ENCODE measurements at places on chromosomes 16 and 17.

- no peak for DNase-seq
These were observed 30.3 kb downstream of the MRTFB start for GRCh38 chr16:14101415-14101814.

DNA sequence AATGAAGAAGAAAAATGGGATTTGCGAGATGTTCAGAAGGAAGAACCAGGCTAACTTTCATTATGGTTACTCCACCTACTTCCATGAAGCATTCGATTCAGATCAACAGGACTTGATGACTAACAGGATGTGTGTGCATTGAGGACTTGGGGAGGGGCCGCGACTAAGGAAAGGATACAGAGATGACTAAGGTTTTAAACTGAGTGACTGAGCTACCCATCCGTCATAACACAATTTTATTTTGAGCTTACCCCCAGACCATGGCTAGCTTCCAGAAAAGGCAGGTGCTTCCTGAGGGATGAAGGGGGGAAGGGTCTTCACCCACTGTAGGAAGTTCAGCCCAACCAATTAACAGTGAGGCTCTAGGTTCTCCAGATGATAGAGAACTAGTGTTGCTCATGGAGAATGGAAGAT, 2.5 kb upstream of the CDYL2 start:
- DNase-seq, result no peak

- DNase-seq, result no peak
These were observed 4.0 kb downstream of the NUPR1 start for GRCh38 chr16:28534542-28535373.

DNA sequence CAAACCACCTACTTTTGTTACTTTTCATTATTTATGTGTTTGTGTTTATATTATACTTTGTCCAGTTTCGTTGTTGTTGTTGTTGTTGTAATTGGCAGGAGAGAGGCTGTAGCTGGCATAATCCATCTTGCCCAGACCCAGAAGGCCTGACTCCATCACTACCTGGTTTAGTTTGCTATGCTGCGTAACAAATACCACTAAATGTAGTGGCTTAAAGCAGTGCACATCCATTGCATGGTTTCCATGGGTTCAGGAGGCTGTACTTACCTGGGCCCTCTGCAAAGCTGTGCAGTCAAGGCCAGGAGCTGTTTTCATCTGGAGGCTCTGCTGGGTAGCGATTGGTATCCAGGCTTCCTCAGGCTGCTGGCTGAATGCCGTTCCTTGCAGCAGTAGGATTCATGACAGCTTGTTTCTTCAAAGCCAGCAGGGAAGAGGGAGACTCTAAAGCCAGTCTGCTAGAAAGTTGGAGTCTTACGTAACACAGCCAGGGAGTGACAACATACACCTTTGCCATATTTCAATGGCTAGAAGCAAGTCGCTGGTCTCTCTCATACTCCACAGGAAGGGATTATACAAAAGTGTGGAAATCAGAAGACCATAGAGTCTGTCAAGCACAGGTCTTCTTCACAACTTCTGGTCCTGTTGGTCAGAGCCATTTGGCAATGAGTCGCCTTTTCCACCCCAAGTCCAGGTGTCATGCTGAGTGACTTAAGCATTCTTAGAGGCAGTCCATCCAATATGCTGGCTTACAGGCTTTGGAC, 41.1 kb downstream of the TNRC6C start:
- no peak for DNase-seq

- no peak for DNase-seq
These were observed 3.9 kb downstream of the UMOD start for GRCh38 chr16:20348365-20349185.

DNA sequence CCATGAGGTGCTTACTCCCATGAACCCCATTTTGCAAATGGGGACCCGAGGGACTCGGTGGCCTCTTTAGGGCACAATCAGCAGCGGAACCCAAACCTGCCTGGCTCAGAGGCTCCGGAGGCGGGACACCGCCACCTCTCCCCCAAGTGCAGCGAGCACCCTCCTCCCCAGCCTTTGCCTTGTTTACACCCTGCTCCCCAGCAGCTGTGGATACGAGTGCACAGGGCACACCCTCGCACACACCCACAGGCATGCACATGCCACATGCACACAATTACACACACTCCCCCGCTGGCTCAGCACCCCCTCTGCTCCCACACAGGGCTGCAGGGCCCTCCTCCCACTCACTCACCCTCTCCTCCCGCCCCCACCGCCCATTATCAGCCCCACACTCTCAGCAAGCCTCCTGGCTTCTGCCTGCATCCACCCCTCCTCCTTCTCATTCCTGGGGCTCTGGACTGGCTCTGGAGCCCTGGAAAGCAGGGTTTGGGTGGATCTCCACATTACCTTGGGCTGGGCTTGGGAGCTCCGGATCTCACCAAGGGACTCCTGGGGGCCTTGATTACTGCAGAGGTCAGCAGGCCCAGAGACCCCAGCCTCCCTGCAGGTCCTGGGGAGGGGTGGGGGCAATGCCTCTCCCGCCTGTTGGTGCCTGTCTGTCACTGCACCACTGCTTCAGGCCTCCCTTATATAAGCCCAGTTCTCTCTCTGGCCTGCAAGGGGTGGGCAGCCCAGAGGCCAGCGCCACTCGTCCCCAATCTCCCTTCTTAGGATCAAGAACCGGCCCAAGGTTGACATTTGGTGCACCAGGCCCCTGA, 6.4 kb downstream of the PDK2 start:
- no peak for DNase-seq

- DNase-seq, result no peak
These were observed 9.4 kb downstream of the METTL9 start for GRCh38 chr16:21608639-21609328.

DNA sequence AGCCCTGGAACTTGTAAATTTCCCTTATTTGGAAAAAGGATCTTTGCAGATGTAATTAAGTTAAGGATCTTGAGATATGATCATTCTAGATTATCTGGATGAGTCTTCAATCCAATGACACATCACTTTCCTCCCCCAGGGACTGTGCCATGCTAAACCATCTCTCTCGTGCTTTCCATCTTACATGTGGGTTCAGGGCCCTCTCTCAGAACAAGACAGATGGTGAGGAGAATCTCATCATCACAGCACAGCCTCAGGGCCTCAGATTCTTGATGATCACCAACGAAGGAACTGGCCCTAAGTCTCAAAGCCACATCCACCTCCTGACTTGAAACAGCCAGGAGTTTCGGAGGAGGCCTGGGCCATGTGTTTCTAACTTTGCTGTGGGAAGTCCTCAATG, 78.7 kb downstream of the LITAF start:
- no peak for DNase-seq

DNA sequence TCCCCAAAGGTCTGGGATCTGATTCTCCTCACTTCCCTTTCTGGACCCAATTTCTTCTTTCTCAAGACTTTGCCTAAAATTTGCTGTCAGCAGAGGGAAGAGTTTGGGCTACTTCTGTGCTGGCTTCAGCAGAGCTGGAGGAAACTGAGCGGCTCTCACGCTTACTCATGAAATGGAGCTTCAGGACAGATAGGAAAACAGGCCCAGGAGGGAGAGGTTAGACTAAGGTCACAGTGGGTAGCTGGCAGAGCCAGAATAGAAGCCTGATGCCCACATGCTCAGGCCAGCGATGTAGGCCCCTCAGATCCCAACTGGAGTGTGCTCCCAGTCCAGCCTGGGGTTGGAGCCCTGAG, 593 bp downstream of the SLC38A7 start:
- no peak for DNase-seq

DNA sequence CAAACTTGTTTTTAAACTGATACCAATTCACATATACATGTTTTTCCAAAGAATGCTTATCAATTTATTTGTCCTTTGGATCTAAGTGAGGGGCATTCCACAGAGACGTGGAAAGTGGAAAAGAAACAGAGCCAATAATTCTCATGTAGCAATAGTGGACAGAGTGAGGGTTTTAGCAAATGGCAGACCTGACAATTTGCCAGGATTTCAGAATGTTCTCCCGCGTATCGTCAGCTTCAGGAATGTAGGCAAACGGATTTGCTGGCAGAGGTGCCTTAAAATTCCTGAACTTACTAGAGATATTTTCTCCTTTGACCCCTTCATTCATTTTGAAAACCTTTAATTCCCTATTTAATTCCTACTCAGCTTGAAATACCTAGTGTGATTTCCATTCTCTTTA, 193.4 kb upstream of the CPHXL start:
- no peak for DNase-seq

GRCh38 chr17:18004345-18004744, 31.7 kb downstream of the DRC3 start:
- no peak for DNase-seq

- DNase-seq, result no peak
These were observed 307.5 kb upstream of the DYNLRB2 start for GRCh38 chr16:80233097-80233835.

DNA sequence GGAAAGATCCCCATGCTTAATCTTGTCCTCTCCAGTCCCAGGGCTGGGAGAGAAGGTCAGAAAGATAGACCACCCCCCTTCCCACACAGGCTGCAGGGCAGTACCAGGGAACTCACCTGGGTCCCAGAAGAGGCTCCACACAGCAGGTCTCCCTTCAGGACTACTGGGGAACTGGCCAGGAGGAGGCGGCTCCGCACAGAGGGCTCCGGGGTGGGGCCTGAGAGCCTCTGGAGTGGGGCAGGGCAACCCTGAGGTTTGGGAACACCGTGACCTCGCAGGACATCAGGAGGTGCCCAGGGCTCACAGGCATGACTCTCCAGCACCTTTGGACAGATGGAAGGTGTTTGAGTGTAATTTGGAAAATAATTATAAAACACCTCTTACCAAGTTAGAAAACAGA, 11.0 kb downstream of the ABCA3 start:
- DNase-seq, result no peak

DNA sequence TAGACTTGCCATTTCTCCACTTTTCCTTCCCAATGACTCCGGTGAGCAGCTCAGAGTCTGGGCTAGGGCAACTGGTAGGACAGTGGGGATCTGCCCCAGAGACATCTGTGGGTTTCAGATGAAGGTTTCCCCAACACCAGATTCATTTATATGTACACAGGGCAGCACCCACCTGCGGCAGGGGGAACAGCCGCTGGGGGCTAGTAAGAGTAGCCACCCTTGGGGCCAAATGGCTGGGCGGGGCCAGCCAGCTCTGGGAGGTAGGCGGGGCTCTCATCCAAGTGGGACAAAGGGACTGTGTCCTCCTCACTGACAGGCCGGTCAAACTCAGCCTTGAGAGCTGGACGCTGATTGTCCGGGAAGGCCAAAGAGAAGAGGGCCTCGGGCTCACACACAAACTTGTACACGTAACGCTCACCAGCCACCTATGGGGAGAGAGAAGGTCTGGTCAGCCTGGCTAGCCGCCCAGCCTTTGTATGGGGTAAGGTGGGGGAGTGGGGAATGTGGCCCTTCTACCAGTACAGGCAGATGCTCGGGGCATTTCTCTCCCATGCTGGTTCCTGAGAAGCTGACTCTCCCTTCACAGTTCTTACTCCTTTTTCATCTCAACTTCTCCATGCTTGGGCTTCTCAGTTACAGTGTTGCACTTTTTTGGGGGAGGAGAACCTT, 17.7 kb downstream of the ETV4 start:
- DNase-seq, result no peak

GRCh38 chr16:71288890-71289731, at the start of gene CMTR2:
Gene CMTR2, minus strand, starts transcription at chr16:71289402. Its CDS starts 3,482 bp downstream, at chr16:71285920.
- peak; percentile 80 for DNase-seq

GRCh38 chr17:58621174-58621573, 70.7 kb downstream of the TEX14 start:
- DNase-seq, result no peak

DNA sequence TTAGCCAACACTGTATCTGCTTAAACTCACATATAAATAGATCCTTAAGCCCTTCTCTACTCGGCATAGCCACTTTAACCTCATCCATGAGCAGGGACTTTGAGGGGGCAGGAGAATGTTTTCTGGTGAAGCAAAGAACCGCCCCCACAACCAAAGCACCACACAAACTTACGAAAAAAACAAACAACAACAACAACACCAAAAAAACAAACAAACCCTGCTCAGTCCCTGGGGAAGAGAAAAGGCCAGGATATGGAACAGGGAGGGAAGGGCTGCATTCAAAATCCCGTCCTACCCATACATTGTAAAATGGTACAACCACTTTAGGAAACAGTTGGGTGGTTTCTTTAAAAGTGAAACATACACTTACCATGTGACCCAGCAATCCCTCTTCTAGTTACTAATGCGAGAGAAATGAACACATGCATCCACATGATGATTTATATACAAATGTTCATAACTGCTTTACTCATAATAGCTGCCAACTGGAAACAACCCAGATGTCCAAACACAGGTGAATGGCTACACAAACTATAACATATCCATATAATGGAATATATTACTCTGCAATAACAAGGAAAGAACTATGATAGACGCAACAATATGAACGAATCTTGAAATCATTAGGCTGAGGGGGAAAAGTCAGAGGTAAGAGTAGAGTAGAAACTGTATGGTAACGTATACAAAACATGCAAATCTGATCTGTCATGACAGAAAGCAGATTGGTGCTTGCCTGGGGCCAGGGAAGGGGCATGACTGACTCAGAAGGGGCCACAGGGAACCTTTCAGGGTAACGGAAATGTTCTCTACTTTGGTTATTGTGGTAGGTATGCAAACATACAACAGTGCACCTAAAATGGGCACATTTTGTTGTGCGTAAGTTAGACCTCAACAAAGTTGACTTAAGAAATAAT, 37.7 kb upstream of the TOB1 start:
- DNase-seq, result no peak
